ENCODE measurements at places on chromosomes 3 and 15. TPM values are rescaled to one million over a fixed set of nuclear protein-coding genes. Genes with fewer than 3 reads are reported as not detected.

DNA sequence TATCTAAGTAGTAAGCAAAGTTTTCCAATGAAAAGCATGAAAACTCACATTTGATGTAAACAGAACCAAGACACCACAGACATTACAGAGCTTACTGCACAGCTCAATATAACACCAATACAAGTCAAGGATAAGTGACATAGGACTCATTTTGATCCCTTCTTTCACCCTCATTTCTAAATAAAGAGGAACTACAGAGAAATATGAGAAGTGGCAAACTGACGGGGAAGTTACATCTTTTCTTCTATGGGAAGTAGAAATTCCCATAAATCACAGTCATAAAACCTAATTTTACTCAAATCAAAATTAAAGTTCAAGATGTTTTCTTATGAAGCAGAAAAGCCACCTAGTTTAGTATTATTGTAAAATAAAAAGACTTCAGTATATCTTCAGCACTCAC is 3.8 kb downstream of the ATG3 start:
- H3K36me3 ChIP-seq = no peaks in the 10 kb centered on the region
- no peaks in the 10 kb centered on the region for H3K27me3 ChIP-seq

The UBR1 gene
- total RNA-seq = 40.6 TPM

The MUC4 gene
- not detected for total RNA-seq

The AAGAB gene
- 24.5 TPM for total RNA-seq

The MKRN2OS gene
- total RNA-seq = not detected

The SMCO1 gene
- not detected for total RNA-seq

- H3K27ac ChIP-seq = peak overlapping the region; percentile 62
- no peak overlapping the region for H3K4me3 ChIP-seq
- DNase-seq = no peak
- peaks cover 8% of the 10 kb centered on the region for H3K4me1 ChIP-seq
- H3K36me3 ChIP-seq = no peaks in the 10 kb centered on the region
- H3K27me3 ChIP-seq = no peaks in the 10 kb centered on the region
Measured at GRCh38 chr3:37713818-37714204, 147.9 kb upstream of the CTDSPL start.

- DNase-seq = no peak
- H3K36me3 ChIP-seq = peaks cover 8% of the 10 kb centered on the region
- no peaks in the 10 kb centered on the region for H3K27me3 ChIP-seq
- no peaks in the 10 kb centered on the region for H3K4me1 ChIP-seq
Measured at GRCh38 chr3:4695846-4696245, 202.7 kb downstream of the ITPR1 start.

- H3K4me3 ChIP-seq = no peak overlapping the region
- no peak for DNase-seq
- H3K27ac ChIP-seq = no peak overlapping the region
- H3K36me3 ChIP-seq = no peaks in the 10 kb centered on the region
- H3K4me1 ChIP-seq = no peaks in the 10 kb centered on the region
Measured at GRCh38 chr3:113268311-113268710, 57.0 kb downstream of the BOC start.

- DNase-seq = no peak
- no peak overlapping the region for H3K27ac ChIP-seq
- no peaks in the 10 kb centered on the region for H3K36me3 ChIP-seq
Measured at GRCh38 chr3:65524584-65524983, 514.1 kb downstream of the MAGI1 start.

DNA sequence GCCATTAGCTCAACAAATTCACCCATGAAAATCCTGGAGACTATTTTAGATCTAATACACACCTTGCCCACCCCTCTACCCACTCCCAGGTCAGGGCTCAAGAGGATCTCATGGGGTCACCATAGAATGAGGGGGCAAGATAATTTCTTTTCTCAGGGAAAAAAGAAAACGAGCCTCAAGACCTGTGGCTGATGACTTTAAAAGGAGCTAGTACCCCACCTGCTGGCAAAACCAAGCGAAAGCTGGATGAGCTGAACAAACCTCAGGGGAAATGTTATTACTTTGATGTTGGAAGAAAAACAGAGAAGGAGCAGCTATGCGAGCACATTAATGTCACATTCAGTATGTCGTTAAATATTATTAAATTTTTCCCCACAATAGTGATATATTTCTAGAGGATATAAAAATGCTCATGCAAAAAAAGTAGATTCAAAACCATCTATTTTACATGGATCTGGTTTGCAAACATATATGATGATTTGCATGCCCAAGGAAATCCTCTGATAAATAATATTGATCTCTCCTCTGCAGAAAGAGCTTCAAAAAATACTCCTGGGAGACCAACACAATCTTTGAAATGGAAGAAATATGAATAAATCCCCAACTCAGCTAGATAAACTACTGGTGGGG is 37.7 kb downstream of the PLD1 start:
- DNase-seq = no peak
- no peaks in the 10 kb centered on the region for H3K36me3 ChIP-seq
- no peak overlapping the region for H3K27ac ChIP-seq

DNA sequence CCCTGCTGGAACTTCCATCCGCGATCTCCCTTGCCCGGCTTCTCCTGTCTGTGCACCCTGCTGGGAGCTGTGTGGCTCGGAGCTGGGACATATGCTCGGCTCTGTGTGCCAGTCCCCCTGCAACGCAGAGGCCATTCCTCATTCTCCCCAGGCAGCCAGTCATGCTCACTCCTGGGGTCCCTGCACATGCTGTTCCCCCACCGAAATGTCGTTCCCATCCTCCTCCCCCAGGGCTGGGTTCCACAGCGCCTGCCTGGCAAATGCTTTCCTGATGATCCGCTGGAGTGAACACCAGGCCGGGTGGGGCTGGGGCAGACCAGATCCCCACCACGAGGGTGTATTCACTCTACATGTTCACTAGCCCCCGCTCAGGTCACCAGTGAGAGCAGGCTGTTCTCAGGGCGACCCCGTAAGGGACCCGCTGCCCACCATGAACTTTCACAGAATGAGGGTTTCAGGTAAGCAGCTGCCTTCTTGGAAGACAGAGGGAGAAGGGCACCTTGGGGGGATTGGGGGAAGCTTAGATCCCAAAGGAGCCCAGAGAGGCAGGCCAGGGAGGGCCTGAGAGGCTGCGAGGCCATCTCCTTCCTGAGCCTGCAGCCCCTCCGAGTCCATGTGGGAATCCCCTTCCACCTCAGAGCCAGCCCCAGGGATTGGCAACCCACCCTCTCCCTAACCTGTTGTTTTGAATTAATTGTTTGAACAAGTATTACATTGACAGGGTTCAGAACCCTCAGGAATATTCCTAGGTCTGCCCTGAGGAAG is 88.7 kb upstream of the IQSEC1 start:
- H3K36me3 ChIP-seq = no peaks in the 10 kb centered on the region
- H3K4me1 ChIP-seq = no peaks in the 10 kb centered on the region
- DNase-seq = peak; percentile 52
- H3K27me3 ChIP-seq = no peaks in the 10 kb centered on the region
- H3K27ac ChIP-seq = no peak overlapping the region

The COL7A1 gene
- 6.7 TPM for total RNA-seq

- H3K4me1 ChIP-seq = peaks cover 4% of the 10 kb centered on the region
- no peak for DNase-seq
- no peaks in the 10 kb centered on the region for H3K36me3 ChIP-seq
- no peaks in the 10 kb centered on the region for H3K27me3 ChIP-seq
- H3K4me3 ChIP-seq = no peak overlapping the region
- H3K27ac ChIP-seq = no peak overlapping the region
Measured at GRCh38 chr3:99666201-99666600, 27.8 kb downstream of the COL8A1 start.

DNA sequence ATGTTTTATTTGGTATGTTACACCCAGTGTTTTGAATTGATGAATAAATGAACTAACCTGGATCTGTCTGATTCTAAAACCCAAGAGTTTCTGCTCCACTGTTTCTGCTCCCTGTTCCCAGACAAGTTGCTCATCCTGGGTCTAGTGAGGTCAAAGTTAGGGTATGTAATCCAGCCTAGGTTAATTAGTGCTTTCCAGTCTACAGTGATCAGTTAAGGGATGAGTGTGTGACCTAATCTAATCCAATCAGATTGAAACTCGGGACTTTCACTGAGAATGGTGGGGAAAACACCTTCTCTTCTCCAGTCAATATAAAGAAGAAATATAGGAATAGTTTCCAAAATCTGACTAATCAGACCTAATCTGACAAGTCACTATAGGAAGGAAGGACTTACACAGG is 27.8 kb upstream of the RHCG start:
- no peak overlapping the region for H3K27ac ChIP-seq
- H3K4me1 ChIP-seq = no peaks in the 10 kb centered on the region
- no peak for DNase-seq
- no peaks in the 10 kb centered on the region for H3K27me3 ChIP-seq
- H3K4me3 ChIP-seq = no peak overlapping the region

DNA sequence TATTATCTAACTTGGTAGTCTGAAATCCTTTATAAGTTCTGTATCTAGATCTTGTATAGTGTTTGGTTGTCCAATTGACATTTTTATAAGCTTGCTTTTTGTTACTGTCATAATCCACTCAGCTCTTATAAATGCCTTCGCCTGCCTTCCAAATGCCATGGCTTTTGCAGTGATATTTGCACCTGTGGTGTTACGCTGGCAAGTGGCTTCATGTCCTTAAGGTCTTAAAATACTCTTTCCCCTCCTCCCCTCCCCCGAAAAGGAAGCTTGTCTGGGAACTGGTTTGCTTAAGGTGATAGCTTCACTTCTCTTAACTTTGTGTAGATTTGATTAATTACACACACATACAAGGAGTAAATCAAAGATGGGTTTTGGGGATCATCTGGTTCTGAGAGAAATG is 62.0 kb downstream of the ABHD2 start:
- peaks cover 3% of the 10 kb centered on the region for H3K36me3 ChIP-seq
- H3K4me3 ChIP-seq = no peak overlapping the region
- H3K4me1 ChIP-seq = no peaks in the 10 kb centered on the region
- no peak for DNase-seq

GRCh38 chr3:104388619-104389018 is 978.1 kb upstream of the ALCAM start:
- DNase-seq = no peak
- H3K27me3 ChIP-seq = no peaks in the 10 kb centered on the region
- H3K36me3 ChIP-seq = no peaks in the 10 kb centered on the region
- H3K27ac ChIP-seq = no peak overlapping the region

DNA sequence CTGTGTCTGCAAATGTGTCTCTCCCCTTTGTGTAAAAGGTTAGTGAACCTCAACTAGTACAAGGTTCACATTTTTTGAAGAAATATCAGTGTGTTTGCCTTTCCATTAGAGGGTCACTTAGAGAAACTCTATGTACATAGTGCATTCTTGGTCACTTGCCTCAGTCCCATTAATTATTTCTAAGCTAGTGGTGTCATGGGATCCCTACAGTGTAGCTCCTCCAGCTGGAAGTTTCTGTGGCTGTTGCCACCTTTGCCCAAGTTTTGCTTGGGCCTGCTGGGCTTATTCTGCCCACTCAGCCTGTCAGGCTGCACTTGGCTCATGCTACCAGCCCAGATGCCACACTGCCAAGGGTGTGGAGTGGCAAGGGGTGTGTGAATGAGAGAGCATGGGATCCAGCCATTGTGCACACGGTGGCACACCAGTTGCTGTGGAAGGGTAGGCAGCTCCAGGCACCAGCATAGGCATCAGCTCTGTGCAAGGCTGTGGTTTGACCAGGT is 161.7 kb downstream of the ARPP21 start:
- H3K4me1 ChIP-seq = no peaks in the 10 kb centered on the region
- H3K27me3 ChIP-seq = no peaks in the 10 kb centered on the region
- no peak for DNase-seq

- H3K4me1 ChIP-seq = no peaks in the 10 kb centered on the region
- H3K4me3 ChIP-seq = no peak overlapping the region
- no peak overlapping the region for H3K27ac ChIP-seq
- H3K36me3 ChIP-seq = no peaks in the 10 kb centered on the region
Measured at GRCh38 chr3:32177702-32178198, 60.7 kb upstream of the CMTM8 start.

The CLASP2 gene
- total RNA-seq = 168 TPM

The TRPM1 gene
- total RNA-seq = not detected

DNA sequence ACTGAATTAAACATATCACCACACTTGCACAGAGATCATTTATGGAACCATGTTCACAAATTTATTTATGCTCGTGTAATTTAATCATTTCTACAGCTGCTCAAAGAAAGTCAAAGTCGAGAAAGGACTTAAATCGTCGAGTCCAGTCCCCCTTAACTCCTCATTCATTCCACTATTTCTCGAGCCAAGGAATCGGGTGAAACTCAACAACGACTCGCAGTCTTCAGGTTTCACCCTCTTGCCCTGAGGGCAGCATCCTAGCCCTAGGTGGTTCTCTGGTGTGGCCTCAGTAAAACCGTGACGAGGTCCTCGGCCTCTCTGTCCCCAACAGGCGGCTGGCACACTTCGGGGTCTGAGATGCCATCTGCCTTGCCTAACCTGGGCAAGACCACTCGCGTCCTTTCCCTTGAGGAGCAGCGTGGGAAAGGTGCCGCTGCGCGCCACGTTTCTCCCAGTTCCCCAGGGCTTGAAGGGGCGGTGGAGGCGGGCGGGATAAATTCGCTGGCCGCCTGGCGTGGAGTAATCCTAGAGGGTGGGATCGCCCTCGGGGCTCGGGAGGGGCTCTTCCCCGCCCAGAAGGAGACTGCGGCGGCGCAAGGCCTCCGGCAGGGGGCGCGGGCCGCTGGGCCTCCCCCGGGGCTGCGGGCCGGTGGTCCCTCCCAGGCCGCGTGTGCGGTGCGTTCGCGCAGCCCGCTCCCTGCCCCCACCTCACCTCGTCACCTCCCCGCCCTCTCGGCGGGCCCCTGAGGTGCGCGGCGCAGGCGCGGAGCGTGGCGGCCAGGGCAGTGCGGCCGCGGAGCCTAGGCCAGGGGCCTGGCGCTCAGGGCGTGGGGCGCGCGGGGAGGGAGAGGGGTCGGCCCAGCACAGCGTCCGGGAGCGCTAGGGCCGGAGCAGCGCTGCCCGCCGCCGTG is at the start of gene ZNF639:
ZNF639 (plus strand) TSS at position 746 of the 911 bp plus-strand sequence. CDS start 5,263 bp downstream, outside the sequence.
- peak within 1 kb of the TSS; percentile 30 for H3K4me3 ChIP-seq
- H3K4me1 ChIP-seq = no peaks in the 10 kb centered on the region
- no peaks in the 10 kb centered on the region for H3K27me3 ChIP-seq
- DNase-seq = peak; percentile 94

- no peaks in the 10 kb centered on the region for H3K27me3 ChIP-seq
- no peaks in the 10 kb centered on the region for H3K4me1 ChIP-seq
- no peak for DNase-seq
Measured at GRCh38 chr15:78265752-78266224, 1.4 kb downstream of the DNAJA4 start.

- H3K36me3 ChIP-seq = no peaks in the 10 kb centered on the region
- H3K4me3 ChIP-seq = no peak overlapping the region
- no peak for DNase-seq
Measured at GRCh38 chr15:96064351-96064756, 266.1 kb upstream of the NR2F2 start.

The OCA2 gene
- 4.0 TPM for total RNA-seq

The NAA80 gene
- total RNA-seq = 13.3 TPM

DNA sequence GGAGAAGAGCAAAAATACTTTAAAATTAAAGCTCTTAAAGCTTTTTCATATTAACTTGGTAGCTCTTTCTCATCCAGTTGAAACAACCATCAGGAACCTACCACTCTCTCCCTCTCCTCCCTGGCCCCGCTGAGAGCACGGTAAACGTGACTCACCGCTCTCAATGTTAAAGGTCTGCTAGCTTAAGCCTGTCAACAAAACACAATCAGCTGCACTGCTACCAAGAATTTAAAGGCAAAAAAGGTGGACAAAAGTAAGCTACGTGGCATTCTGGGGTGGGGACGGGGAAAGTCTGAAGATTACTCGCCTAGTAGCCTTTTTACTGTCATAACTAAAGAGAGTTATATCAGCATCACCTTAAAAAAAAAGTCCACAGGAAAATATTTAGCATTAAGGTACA is 8.4 kb upstream of the GP5 start:
- H3K27me3 ChIP-seq = no peaks in the 10 kb centered on the region
- DNase-seq = no peak
- H3K4me1 ChIP-seq = no peaks in the 10 kb centered on the region
- peaks cover 4% of the 10 kb centered on the region for H3K36me3 ChIP-seq
- no peak overlapping the region for H3K4me3 ChIP-seq

The GP5 gene
- 0.33 TPM for total RNA-seq
